ENCODE measurements at places on chromosomes 1 and 21.

DNA sequence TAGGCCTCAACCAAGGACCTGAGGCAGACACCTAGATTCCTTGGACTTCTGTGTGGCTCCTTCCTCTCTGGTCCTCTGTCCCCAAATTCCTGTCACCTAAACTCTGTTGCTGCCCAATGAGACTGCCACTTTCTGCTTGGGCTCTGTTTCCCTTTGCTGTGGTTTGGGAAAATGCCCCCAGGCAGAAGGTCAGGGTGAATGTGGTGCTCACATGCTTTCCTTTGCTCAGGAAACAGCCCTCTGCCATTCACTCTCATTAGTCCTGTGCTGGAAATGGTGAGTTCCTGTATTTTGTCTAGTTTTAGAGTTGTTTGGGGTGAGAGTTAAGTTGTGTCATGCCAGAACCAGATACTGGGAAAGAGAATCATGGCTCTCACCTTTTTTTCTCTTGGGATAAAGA, 22.7 kb upstream of the SHE start:
- DNase-seq: no peak

- DNase-seq: peak; percentile 40
Measured at GRCh38 chr1:157490467-157491165, 61.7 kb downstream of the FCRL5 start.

DNA sequence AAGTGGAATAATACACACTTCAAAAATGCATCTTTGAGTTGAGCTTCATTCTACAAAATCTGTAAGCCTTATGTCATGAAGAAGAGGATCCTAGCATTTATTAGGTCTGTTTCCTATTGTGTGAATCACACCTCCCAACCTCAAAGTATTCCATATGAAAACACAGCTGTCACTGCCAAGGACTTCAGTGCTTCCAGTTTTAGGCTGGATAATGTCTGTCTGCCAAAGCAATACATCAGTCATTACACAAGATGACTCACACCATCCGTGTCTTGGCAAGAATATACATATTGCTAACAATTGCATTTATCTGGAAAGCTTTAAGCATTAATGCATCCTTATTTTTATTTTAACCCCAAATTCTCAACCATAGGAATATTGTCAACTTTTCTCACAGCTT, 125.7 kb upstream of the TMPRSS15 start:
- no peak for DNase-seq

DNA sequence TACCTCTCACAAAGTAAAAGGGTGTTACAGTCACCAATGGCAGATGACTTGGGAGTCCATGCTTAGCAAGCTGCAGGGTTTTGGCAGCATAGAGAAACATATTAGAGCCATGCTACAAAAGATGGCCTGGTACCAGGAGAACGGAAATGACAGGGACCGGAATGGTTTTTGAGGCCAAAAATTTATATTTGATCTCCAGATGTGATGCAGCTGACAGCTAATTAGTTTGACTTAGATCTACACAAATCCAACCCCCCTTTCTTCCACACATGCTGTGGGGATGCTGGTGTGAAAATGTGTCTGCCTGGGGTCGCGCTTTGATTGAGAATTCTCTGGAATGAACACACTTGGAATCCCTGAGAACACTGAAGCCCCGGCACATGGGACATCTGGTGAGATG, 26.5 kb downstream of the SYF2 start:
- no peak for DNase-seq

GRCh38 chr1:14836426-14837140, 238.1 kb downstream of the KAZN start:
- DNase-seq: no peak

GRCh38 chr1:186899577-186899976, 70.8 kb downstream of the PLA2G4A start:
- DNase-seq: no peak

DNA sequence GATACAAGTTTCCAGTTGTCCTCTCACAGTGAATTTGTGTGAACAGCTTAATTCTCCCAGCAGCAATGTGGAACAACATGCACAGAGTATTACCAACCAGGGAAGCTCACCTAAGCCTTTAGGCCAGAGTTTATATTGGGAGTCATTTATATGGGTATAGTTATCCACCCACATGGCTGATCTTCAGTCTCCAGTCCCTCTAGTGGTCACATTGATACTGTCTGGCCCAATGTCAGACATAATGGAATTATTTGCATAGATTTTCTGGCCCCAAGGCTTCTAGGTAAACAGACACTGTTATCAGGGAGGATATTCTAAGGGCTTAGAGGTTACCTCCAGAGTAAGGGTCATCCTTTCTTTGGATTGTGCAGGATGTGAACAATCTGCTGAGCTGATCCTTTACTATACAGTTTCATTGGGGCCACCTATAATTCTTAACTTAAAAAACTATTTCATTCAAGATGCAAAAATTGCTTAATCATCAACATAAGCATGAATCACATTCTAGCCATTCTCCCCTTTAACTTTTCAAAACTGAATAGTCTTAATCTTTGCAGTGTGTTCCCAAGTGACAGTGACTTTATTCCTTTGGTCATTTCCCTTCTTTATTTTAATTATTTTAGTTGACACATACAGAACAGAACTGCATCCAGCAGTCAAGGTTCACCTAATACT, 210.9 kb downstream of the LTN1 start:
- DNase-seq: no peak

- no peak for DNase-seq
Measured at GRCh38 chr21:15212206-15212605, 147.4 kb upstream of the NRIP1 start.

DNA sequence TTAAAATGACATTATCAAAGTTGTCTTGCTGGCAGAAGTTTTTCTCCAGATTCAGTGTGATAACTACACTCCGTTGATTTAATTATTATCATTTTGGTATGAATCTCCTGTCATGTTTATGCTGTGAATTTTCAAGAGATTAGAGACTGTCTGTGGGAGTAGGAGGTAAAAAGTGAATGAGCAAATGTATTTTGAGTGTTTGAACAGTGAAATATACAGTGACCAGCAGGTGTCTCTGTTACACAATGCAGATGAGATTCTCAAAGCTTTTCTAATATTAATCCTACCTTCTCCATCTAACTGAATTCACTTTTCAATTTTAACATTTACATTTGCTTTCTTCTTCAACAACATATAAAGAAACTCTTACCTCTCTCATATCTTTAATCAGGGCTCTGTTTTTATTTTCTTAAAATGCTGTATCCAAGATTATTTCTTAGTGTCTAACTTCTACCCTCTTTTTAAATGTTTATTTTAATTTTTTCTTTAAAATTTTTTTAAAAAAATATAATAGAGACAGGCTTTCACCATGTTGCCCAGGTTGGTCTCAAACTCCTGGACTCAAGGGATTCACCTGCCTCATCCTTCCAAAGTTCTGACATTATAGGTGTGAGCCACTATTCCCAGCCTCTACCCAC, 20.9 kb upstream of the HSPA13 start:
- peak; percentile 11 for DNase-seq

DNA sequence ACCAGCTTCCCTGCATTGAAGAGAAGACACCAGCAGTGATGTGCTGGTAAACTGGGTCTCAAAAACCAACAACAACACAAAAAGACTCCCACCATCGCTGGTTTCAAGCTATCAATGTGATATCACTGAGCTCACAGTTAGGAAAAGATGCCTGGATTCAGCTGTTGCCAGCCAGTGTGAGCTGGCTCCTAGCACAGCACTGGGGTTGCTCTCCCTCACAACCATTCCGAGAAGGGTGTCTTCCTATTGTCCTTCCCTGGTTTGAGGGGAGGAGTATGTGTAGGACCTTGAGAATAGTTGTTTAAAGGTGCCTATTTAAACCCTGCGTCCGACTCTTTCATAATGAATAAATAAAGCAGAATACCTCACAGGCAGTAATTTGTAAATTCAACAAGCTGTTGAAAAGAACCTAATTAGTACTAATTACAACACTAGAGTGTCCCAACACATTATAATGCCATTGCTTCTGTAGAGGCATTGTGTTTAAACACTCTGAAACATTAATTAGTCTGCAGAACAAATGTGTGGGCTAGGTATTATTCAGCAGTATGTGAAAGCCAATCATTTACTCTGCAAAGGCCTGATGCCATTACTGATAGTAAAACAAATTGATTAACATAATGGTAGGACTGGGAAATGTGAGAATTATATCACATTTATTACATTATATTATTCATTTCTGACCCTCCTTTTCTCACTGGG, 17.2 kb downstream of the NIBAN1 start:
- no peak for DNase-seq

DNA sequence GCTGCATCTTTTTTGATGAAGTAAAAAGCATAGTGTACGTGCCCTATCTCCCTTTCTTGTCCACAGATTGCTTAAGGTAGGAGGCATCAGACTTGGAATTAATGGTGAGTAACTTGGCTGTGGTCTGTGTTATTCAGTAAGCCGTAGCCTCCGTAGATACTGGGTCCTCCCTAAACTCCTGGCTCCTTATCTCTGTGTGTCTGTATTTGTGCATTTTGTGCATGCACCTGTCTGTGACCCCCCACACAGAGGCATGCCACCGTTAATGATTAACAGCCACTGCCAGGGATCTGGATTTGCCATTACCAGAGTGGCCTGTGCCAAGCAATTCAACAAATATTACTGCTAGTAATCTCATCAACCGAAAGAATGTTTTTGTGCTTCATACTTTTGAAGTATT, 31.9 kb downstream of the MAP3K21 start:
- no peak for DNase-seq

DNA sequence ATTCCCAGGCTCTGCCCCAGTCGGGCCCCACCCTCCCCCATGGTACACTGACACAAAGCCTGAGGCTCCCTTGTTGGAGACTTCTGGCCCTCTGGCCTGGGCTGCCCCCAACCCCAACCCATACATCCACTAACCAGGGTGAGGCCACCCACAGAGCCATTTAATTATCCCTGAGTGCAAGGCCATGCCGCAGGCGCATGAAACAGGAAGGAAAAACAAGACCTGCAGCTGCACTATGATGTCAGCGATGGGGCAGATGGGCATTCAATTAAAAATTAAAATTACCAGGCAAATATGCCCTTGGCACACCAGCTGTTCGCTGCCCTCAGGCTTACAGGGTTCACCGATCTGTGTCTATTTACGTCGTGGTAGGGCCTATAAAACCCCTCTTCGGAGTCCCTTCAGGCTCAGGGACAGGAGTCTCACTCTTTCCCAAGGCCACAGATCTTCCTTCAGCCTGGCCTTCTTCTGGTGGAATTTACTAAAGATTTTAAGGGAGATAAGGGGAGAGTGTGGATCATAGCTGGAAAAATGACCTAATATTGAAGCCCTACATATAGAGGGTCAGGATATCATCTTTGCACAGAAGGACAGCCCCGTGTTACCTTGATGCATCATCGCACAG, 29.6 kb upstream of the RGS16 start:
- no peak for DNase-seq

- no peak for DNase-seq
Measured at GRCh38 chr1:47791879-47792608, 205.1 kb downstream of the TRABD2B start.
